Stimulated activated naive CD8-positive, alpha-beta T cell treated with anti-CD3 and anti-CD28 coated beads, Interleukin-15, Interleukin-2, amounts not matched to agents 100 U/mL and 50 U/mL, for 24 hours (primary cell): ENCODE measurements at places on chromosomes 3 and 15.

DNA sequence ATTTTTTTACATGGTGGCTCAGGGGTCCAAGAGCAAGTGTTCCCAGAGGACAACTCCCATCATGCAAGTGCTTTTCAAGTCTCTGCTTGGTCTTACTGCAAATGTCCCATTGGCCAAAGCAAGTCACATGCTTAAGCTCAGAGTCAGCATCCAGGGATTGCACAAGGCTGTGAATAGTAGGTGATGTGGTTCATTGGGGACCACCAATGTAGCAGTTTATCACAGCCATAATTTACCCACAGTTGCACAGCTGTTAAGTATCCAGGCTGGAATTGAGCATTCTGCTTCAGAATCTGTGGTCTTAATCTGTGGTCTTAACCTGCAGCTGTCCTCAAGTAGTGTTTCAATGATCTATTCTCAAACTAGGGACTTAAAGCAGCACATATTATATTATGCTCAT lies 71.4 kb upstream of the PLCL2 start:
- DNase-seq = no peak

GRCh38 chr15:41423979-41424659 lies 7.2 kb downstream of the RTF1 start:
- no peak for DNase-seq

DNA sequence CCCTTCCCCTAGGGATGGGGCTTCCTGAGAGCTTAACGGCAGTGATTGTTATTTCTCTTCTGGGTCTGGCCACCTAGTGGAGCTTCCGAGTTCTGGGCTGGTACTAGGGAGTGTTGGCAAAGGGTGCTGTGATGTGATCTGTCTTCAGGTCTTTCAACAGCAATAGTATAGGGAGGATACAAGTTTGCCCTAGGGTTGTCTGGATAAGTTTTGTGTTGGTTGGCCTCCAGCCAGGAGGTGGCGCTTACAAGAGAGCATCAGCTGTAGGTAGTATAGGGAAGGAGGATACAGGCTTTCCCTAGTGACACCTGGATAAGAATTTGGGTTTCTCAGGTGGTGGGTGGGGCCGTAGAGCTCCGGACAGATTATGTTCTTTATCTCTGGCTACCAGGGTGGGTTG lies 19.2 kb upstream of the CPOX start:
- DNase-seq = peak; percentile 8

GRCh38 chr3:44337248-44337785 lies 1.2 kb upstream of the TCAIM start:
- DNase-seq = no peak

- DNase-seq = no peak
Observed at GRCh38 chr15:60370869-60371136, 27.0 kb downstream of the ANXA2 start.

DNA sequence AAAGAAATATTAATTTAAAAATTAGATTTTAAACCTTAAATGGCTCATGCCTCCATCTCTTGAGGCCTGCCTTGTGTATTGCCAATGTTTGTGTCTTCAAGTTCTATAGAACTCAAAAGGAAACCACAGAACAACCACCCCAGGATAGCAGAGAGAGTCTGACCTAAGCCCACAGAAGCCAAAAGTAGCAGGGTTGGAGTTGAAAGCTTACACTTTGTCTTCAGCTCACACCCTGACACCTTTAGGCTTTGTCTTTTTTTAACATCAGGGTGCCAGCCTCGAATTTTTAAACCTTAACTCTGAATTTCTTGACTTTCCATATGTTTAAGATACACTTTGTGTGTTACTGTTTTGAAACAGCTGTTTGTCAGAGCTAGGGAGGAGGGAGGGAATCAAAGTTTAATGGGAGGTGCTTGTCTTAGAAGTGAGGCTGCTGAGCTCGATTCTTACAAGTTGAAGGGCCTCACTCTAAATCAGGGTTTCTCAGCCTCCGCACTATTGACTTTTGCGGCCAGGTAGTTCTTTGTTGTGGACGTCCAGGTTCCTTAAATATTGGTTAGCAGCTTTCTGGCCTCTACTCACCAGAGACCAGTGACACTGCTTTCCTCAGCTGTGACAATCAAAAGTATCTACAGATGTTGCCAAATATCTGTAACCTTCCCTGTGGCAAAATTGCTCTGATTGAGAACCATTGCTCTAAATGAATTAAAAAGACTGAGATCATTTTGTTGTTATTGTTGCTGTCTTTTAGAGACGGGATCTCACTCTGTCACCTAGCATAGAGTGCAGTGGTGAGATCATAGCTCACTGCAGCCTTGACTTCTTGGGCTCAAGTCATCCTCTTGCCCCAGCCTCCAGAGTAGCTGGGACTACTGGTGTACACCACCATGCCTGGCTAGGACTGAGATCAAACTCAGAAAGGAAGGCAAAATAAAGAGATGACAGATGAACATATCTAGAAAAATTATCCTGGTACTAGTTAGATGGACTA lies 139.2 kb upstream of the EOMES start:
- DNase-seq = no peak

DNA sequence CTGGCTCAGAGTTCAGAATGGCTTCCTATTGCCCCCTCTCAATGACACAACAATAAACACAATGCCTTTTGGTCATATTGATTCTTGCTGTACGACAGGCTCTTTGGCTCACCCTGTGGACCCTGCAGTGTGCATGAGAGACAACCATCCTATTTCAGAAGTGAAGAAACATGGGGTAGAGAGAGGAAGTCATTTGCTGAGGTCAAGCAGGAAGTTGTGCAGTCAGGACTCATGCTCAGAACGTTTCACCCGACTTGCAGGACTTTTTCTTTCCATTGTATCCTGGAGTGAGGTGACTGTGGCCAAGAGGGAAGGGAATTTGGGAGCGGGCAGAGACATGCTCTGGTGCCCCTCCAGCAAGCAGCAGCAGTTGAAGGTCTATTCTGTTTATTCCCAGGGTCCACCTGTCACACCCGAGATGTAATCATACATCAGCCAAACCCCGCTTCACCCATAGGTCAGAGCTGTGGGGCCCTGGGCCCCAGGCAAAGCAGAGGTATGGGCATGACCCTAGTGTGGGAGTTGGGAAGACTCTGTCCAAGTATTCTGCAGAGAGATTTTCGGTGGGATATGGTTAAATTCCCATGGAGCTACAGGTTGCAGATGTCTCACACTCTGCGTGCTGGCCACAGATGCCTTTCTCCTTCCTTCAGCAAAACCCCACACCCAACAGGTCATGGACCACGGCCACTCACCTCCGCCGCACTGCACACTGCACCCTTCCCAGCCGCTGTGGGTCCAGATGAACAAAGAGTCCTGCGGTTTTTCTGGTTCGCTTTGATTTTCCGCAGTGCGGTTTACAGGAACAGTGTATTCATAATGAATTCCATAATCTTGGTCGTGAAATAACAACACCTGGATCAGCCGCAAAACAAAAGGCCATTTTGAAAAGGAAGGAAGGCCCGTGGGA lies 290.6 kb downstream of the ADAMTS17 start:
- no peak for DNase-seq

DNA sequence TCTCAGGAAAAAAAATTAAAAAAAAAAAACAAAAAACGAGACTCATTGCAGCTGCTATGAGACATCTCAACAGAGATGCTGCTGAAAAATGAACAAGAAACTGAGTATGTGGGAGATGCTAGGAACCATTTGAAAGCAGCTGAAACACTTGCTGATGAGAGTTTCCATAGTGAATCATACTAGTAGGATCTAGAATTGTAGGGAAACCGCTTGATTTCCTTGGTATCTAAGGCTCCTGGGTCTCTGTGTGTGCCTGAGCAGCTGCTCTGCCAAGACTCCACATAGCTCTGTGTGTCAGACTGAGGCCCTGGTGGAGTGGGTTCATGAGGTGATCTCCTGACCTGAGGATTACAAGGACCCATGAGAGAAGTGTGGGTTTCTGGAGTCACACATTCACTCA lies 313.4 kb upstream of the NECTIN3 start:
- no peak for DNase-seq

DNA sequence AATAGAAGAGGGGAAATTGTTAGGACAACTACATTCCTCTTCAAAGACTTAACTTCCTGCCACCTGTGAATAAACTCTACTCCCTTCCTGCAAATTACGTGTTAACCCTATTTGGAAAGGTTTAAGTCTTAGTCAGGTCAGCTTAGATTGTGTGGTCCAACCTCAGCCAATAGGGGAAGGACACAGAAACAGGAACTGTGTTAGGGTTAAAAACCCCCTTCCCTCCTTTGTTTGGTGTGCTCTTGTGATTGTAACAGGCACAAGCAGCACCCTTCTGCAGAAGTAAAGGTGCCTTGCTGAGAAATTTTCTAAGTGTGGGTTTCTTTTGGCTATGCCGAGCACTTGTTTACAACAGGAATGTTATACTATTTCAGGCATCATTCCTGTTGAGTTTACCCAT lies 45.0 kb upstream of the FSTL1 start:
- DNase-seq = no peak

DNA sequence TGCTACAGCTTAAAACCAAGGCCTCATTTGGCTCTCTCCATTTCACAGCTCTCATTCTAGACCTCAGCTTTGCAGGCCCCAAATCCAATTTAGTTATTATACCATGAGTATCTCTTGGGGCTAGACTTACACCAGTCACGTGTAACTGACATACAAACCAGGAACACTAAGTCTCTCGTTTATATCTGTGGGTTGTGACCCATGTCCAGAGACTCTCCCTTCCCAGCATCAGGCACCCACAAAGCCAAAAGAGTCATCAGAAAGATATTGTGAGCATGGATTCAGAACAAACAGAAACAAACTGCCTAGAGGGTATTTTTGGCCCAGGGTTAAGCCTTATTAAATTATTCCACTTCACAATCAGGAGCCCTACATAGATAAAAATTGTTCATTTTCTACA lies 5.6 kb upstream of the CCDC13 start:
- DNase-seq = no peak

GRCh38 chr3:13019243-13020095 lies 53.8 kb downstream of the IQSEC1 start:
- no peak for DNase-seq

GRCh38 chr3:38477839-38478450 lies 18.2 kb upstream of the EXOG start:
- no peak for DNase-seq

- DNase-seq = no peak
Observed at GRCh38 chr3:140145528-140145927, 210.5 kb downstream of the CLSTN2 start.

- DNase-seq = no peak
Observed at GRCh38 chr3:186640929-186641328, 730 bp downstream of the FETUB start.

DNA sequence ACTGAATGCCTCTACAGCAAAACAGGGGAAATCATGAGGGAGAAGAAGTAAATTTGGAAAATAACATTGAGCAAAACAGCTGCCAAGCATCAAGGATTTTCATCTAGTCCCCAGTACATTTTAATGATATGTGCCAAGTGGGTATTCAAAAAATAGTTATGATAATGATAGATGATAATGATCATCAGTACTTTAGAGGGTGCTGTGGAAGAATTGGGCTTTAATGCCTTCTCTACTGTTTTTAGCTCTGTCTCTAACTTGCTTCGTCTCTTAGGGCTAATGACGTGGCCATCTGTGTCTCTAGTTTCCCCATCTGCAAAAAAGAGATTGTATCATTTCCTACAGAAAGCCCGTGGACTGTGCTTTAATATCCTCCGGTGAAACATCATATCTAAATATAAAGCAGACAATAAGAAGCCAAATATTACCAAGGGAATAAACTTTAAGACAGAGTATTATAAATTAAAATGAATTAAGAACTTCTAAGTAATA lies 10.2 kb upstream of the FSIP1 start:
- DNase-seq = no peak
